Large intestine (tissue), 12 donors: ENCODE measurements at places on chromosomes 2 and 18. TPM values are rescaled to one million over a fixed set of nuclear protein-coding genes. Genes with fewer than 3 reads are reported as not detected.

Gene BOLL
- 0.09 TPM for polyA plus RNA-seq

Gene CNRIP1
- 18.6 TPM for polyA plus RNA-seq

Gene DSG2
- polyA plus RNA-seq, result 96.9 TPM

Gene DNPEP
- 149 TPM for polyA plus RNA-seq

Gene DQX1
- 12.9 TPM for polyA plus RNA-seq

Gene KIF5C
- 16.0 TPM for polyA plus RNA-seq

Gene SLC38A11
- polyA plus RNA-seq, result 15.4 TPM

Gene CYP27A1
- 109 TPM for polyA plus RNA-seq

Gene C2orf74
- polyA plus RNA-seq, result 21.1 TPM

Gene MYOM1
- 8.7 TPM for polyA plus RNA-seq

Gene ARHGAP28
- polyA plus RNA-seq, result 13.7 TPM

Gene BBS5
- polyA plus RNA-seq, result 5.8 TPM

Gene COL6A3
- polyA plus RNA-seq, result 127 TPM

Gene CCL20
- polyA plus RNA-seq, result 11.4 TPM

Gene SERPINB12
- not detected for polyA plus RNA-seq

Gene PIAS2
- polyA plus RNA-seq, result 13.1 TPM

Gene EHD3
- 3.9 TPM for polyA plus RNA-seq

Gene UGT1A7
- polyA plus RNA-seq, result not detected

Gene LYPD6B
- polyA plus RNA-seq, result 1.4 TPM

Gene LDLRAD4
- 9.1 TPM for polyA plus RNA-seq

Gene LCLAT1
- 16.7 TPM for polyA plus RNA-seq

Gene KCNJ3
- 9.9 TPM for polyA plus RNA-seq

Gene TPGS2
- 69.5 TPM for polyA plus RNA-seq

Gene CLIP4
- polyA plus RNA-seq, result 4.3 TPM

Gene SERTAD2
- 19.7 TPM for polyA plus RNA-seq

Gene PMAIP1
- 10.4 TPM for polyA plus RNA-seq

Gene AMER3
- 1.3 TPM for polyA plus RNA-seq

Gene AQP4
- 0.57 TPM for polyA plus RNA-seq

Gene SERPINB7
- 0.09 TPM for polyA plus RNA-seq

Gene COL5A2
- polyA plus RNA-seq, result 80.4 TPM

Gene EPAS1
- 30.7 TPM for polyA plus RNA-seq

Gene SF3B6
- 117 TPM for polyA plus RNA-seq

Gene C1QL2
- polyA plus RNA-seq, result 0.18 TPM

Gene SULT1C4
- 18.0 TPM for polyA plus RNA-seq
